A549 treated with DMSO at 1 μM for 4 hours (cell line): ENCODE measurements at places on chromosomes 2 and 18. TPM values are rescaled to one million over a fixed set of nuclear protein-coding genes. Genes with fewer than 3 reads are reported as not detected.

Gene SOS1
- 10.3 to 19.2 TPM (median 18.1 TPM) in 5 replicates for total RNA-seq

Gene TMEM18
- 32.7 to 50.6 TPM (median 45.9 TPM) in 5 replicates for total RNA-seq

Gene KLHL30
- 0.07 to 0.22 TPM (median 0.12 TPM) in 5 replicates for total RNA-seq

Gene RSAD2
- 0.15 to 0.62 TPM (median 0.34 TPM) in 5 replicates for total RNA-seq

Gene ERICH2
- not detected in 5 replicates for total RNA-seq

Gene HMSD
- total RNA-seq: 0.23 to 1.9 TPM (median 0.35 TPM) in 4 of 5 replicates, not detected in the other

Gene LCT
- total RNA-seq: 0.02 to 0.06 TPM (median 0.02 TPM) in 5 replicates

Gene SLC9A4
- total RNA-seq: not detected in 5 replicates

Gene BOLA3
- 121 to 158 TPM (median 132 TPM) in 5 replicates for total RNA-seq

Gene TEX44
- not detected in 5 replicates for total RNA-seq

Gene MARCO
- 0.05 to 0.12 TPM (median 0.08 TPM) in 4 of 5 replicates, not detected in the other for total RNA-seq

Gene ACTR2
- total RNA-seq: 151 to 199 TPM (median 174 TPM) in 5 replicates

Gene SPC25
- 16.7 to 21.9 TPM (median 20.7 TPM) in 5 replicates for total RNA-seq

Gene FAM117B
- 2.3 to 3.2 TPM (median 2.8 TPM) in 5 replicates for total RNA-seq

Gene UPP2
- total RNA-seq: not detected in 5 replicates

Gene TEKT4
- total RNA-seq: not detected in 5 replicates

Gene ZNF396
- total RNA-seq: 0.65 to 0.91 TPM (median 0.78 TPM) in 5 replicates

Gene SLC25A52
- not detected in 5 replicates for total RNA-seq

Gene TFCP2L1
- 0.78 to 0.94 TPM (median 0.89 TPM) in 5 replicates for total RNA-seq

Gene LYPD1
- 15.1 to 20.5 TPM (median 18.2 TPM) in 5 replicates for total RNA-seq

Gene SIX3
- total RNA-seq: 0.17 to 0.45 TPM (median 0.34 TPM) in 5 replicates

Gene LYG2
- total RNA-seq: not detected in 5 replicates

Gene FAM237A
- total RNA-seq: not detected in 5 replicates

Gene DPY30
- total RNA-seq: 106 to 119 TPM (median 108 TPM) in 5 replicates

Gene REG1B
- total RNA-seq: not detected in 5 replicates

Gene LRRTM4
- not detected in 5 replicates for total RNA-seq

Gene WDSUB1
- 6.1 to 8.8 TPM (median 7.7 TPM) in 5 replicates for total RNA-seq

Gene SCN9A
- total RNA-seq: 3.8 to 6.3 TPM (median 5.0 TPM) in 5 replicates

Gene CD8B
- not detected in 5 replicates for total RNA-seq

Gene HOXD11
- total RNA-seq: 6.6 to 9.7 TPM (median 8.2 TPM) in 5 replicates

Gene XDH
- total RNA-seq: 1.1 to 1.8 TPM (median 1.4 TPM) in 5 replicates

Gene TSGA10
- total RNA-seq: 1.5 to 7.1 TPM (median 4.2 TPM) in 5 replicates

Gene HJURP
- 86.1 to 88.2 TPM (median 87.1 TPM) in 5 replicates for total RNA-seq

Gene EIF2AK2
- 19.3 to 31.6 TPM (median 29.1 TPM) in 5 replicates for total RNA-seq

Gene FBXO48
- total RNA-seq: 0.49 to 0.81 TPM (median 0.71 TPM) in 5 replicates

Gene OSGEPL1
- total RNA-seq: 4.2 to 5.6 TPM (median 4.9 TPM) in 5 replicates

Gene TNFAIP6
- total RNA-seq: 1.4 to 3.0 TPM (median 2.1 TPM) in 5 replicates

Gene CDC42EP3
- total RNA-seq: 18.5 to 24.3 TPM (median 21.2 TPM) in 5 replicates

Gene LAMA3
- total RNA-seq: 29.5 to 44.3 TPM (median 41.7 TPM) in 5 replicates

Gene KLHL41
- 0.14 to 0.20 TPM (median 0.17 TPM) in 5 replicates for total RNA-seq

Gene CCDC88A
- 22.8 to 38.2 TPM (median 30.6 TPM) in 5 replicates for total RNA-seq

Gene ANTXR1
- 122 to 178 TPM (median 163 TPM) in 5 replicates for total RNA-seq

Gene HSPE1
- total RNA-seq: 466 to 796 TPM (median 530 TPM) in 5 replicates

Gene APCDD1
- total RNA-seq: not detected in 5 replicates

Gene PAX3
- not detected in 5 replicates for total RNA-seq

Gene ITGA6
- 38.3 to 53.8 TPM (median 48.3 TPM) in 5 replicates for total RNA-seq

Gene SLC23A3
- total RNA-seq: 0.57 to 1.4 TPM (median 0.70 TPM) in 5 replicates

Gene FARSB
- total RNA-seq: 42.2 to 47.8 TPM (median 44.7 TPM) in 5 replicates

Gene HOXD12
- not detected in 5 replicates for total RNA-seq

Gene PAX8
- total RNA-seq: 0.55 to 1.5 TPM (median 0.63 TPM) in 5 replicates

Gene DGUOK
- total RNA-seq: 140 to 153 TPM (median 149 TPM) in 5 replicates

Gene SKOR2
- not detected in 5 replicates for total RNA-seq

Gene BUB1
- total RNA-seq: 40.2 to 51.4 TPM (median 49.8 TPM) in 5 replicates

Gene NIFK
- total RNA-seq: 55.2 to 84.6 TPM (median 80.0 TPM) in 5 replicates

Gene MRO
- total RNA-seq: 0.09 to 0.36 TPM (median 0.25 TPM) in 5 replicates

Gene NCK2
- 19.8 to 26.6 TPM (median 24.1 TPM) in 5 replicates for total RNA-seq

Gene FMNL2
- 23.5 to 37.7 TPM (median 32.7 TPM) in 5 replicates for total RNA-seq

Gene HRH4
- not detected in 5 replicates for total RNA-seq

Gene C2orf81
- 3.2 to 4.4 TPM (median 3.2 TPM) in 5 replicates for total RNA-seq
